Caco-2 (cell line): ENCODE measurements at places on chromosomes 12 and 14.

DNA sequence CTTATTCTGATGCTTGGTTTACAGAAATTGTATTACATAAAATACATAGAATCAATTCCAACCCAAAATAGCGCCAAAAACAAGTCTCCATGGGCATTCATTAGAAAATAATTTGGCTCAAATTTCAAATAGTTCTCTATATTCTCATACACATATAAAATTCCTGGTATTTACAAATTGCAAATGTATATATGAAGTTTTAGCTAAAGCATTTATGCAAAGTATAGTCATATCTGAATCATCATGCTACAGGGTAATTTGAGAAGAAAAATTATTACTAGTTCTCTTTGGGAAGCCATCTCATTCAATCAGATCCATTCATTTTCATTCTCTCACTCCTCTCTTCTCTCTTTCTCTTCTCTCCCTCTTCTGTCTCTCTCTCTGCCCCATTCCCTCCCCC lies 257.8 kb downstream of the DPF3 start:
- no peak for DNase-seq

- no peak for DNase-seq
Observed at GRCh38 chr14:63764103-63764502, 36.2 kb upstream of the SGPP1 start.

DNA sequence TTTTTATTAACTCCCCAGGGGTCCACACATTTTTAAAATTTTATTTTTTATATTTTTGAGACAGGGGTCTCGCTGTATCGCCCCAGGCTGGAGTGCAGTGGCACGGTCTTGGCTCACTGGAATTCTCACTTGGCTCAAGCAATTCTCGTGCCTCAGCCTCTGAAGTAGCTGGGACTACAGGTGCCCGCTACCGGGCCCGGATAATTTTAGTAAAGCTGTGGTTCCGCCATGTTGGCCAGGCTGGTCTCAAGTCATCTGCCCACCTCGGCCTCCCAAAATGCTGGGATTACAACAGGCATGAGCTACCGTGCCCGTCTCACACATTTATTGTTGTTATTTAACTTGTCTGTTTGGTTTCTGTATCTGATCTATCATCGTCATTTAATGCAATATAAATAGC lies 307.4 kb downstream of the TMTC2 start:
- no peak for DNase-seq

- DNase-seq: no peak
Observed at GRCh38 chr14:73047808-73048207, 10.5 kb upstream of the RBM25 start.

DNA sequence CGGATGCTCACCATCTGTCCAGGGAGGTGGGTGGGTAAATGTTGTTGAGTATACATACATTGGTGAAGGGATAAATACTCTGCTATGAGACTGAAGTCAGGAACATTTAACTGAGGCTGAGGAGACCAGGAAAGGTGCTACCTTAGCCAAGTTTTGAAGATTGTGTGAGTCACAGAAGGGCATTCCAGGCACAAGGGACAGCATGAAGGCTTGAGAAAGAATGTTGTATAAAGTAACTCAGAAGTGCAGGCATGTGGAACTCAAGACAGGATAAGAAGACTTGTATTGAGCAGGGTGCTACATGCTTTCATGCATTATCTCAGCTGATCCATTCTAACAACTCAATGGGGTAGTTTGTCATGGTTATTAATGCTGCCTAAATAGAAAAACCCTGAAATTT lies 112.7 kb downstream of the IPO8 start:
- no peak for DNase-seq

- no peak for DNase-seq
Observed at GRCh38 chr12:46402941-46403718, 30.6 kb upstream of the SLC38A2 start.
